RKO (cell line): ENCODE measurements at places on chromosomes 7 and 10.
A peak's percentile ranks its signal among the peaks of the same experiment; 100 is the strongest.

DNA sequence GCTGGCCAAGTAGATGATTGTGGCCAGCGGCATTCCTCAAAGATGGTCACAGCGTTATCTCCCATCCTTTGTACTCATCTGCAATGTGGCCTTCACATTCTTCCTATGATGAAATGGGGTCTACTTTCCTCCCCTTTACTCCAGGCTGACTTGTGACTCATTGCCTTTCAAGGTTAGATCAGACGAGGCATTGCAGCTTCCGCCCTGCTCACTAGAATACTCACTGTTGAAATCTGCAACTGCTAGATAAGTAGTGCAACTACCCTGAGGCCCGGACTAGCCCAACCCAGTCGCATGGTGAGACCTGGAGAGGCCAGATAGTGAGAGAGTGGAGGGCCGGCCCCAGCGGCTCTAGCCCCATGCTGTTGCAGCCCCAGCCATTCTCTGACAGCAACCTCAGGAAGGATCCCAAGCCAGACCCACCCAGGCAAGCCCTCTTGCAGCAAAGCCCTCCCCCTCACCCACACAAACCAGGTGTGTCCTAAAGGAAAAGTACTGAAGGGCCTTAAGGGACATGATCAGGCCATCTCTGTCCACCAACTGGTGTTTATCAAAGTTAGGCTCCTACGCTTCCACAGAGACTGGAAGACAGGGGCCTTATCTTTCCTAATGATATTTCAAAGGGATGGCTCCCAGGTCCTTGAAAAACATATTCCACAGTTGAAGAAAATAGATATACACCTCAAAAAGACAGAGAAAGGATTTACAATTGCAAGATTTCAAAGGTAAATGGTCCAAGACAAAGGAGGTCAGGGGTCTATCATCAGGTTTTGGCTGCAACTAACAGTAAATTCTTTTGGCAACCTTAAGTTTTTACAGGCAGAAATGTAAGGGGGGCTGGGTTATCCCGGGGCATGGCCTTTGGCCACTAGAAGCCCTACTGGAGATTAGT is 107.2 kb upstream of the TRIM24 start:
- no peak for DNase-seq

DNA sequence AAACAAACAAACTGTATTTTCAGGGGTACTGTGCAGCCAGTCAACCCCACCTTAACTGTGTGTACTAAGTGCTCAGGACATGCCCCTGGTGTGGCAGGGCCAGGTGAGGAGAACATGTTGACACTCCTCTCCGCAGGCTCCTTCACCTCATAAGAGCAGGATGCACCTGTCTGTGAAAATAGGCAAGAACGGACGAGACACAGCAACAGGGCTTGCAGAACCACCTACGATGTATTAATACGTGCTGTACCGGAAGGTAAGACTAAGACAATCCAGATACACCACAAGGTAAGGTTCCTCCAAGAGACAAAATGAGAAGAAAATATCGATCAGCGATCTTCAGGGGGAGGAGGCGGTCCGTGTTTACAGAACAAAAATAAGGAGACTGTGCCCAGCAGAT is 65.8 kb upstream of the CAMK2B start:
- DNase-seq: no peak

GRCh38 chr7:149456506-149457421 is 4.1 kb downstream of the ZNF777 start:
- DNase-seq: peak; percentile 46

DNA sequence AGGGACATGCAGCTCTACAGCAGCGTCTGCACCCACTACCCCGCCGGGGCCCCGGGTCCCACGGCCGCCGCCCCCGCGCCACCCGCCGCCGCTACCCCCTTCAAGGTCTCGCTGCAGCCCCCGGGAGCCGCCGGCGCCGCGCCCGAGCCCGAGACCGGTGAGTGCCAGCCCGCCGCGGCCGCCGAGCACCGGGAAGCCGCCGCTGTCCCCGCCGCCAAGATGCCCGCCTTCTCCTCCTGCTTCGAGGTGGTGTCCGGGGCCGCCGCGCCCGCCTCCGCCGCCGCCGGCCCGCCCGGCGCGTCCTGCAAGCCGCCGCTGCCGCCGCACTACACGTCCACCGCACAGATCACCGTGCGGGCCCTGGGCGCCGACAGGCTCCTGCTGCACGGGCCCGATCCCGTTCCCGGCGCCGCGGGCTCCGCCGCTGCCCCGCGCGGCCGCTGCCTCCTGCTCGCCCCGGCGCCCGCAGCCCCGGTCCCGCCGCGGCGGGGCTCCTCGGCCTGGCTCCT is 631 bp downstream of the OTUD1 start:
- peak; percentile 30 for DNase-seq

DNA sequence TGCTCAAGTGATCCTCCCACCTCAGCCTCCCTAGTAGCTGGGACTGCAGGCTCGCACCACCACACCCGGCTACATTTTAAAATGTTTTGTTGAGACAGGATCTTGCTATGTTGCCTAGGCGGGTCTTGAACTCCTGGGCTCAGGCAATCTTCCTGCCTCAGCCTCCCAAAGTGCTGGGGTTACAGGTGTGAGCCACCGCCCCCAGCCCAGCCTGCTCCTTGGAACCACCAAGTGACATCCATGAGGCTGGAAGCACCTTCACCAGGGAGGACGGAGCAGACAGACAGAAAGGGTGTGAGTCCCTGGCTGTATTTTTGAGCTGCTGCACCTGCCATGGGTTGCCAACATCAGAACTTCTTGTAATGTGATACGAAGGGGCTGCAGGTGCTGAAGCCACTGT is 62.3 kb upstream of the UBE3C start:
- no peak for DNase-seq

- no peak for DNase-seq
Measured at GRCh38 chr10:18140957-18141845, 977 bp downstream of the CACNB2 start.

GRCh38 chr7:5711409-5711808 is 70.1 kb downstream of the RNF216 start:
- DNase-seq: no peak

- no peak for DNase-seq
Measured at GRCh38 chr7:132386201-132386681, 190.0 kb downstream of the PLXNA4 start.

- no peak for DNase-seq
Measured at GRCh38 chr10:74292871-74293427, 141.9 kb downstream of the ADK start.

DNA sequence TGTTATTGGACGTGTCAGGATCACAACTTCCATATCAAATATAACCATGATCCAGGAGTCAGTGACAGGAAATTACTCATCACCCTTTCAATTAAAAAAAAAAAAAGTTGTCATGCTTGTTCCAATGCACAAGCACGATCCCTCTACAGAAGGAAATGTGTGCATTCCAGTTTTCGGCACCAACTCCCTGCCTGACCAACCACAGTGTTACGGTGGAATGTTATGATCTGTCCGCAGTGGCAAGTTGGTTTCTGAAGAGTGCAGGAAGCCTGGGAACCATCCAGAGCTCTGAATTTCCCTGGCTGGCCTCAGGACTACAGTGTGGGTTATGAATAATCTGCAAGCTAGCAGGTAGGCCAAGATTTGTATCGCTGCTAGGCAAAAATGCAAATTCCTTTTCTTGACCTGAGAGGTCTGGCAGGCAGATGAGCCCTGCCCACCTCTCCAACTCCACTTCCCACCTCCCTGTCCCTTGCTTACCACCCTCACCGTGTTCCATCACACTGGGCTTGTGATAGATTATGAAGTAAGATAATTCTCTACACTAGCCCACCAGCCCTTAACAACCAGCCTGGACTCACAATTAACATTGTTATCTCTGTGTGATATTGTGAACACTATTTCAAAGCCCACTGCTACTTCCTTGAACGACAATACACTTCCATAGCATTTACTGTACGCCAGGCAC is 20.4 kb downstream of the FRMPD2 start:
- peak; percentile 32 for DNase-seq

DNA sequence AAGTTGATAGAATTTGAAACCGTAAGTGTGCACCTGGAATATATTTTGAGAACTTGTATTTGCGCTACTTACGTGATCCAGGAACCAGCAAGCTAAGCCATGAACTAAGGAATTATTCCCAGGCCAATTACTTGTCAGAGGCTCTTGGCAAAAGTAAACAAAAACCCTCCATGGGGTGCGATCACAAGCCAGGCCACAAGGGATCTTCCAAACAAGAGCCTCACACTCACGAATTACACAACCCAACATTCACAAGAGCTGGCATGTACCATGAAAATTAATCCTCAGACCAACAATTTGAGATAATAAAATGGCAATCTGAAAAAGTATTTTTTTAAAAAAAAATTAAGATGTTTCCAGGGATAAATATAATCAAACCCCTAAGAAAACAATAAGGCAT is 467.0 kb upstream of the AKR1E2 start:
- no peak for DNase-seq

GRCh38 chr7:115914951-115915350 is 115.6 kb downstream of the TFEC start:
- DNase-seq: no peak

- no peak for DNase-seq
Measured at GRCh38 chr7:143234533-143234875, 12.7 kb downstream of the TAS2R40 start.

- peak; percentile 39 for DNase-seq
Measured at GRCh38 chr10:62352356-62352970, 21.7 kb upstream of the ZNF365 start.

GRCh38 chr10:74047871-74048270 is 50.0 kb downstream of the VCL start:
- DNase-seq: no peak

GRCh38 chr7:149317986-149318672 is 56.1 kb downstream of the ZNF783 start:
- DNase-seq: no peak

GRCh38 chr10:14740684-14741247 is 33.9 kb downstream of the FAM107B start:
- no peak for DNase-seq

- no peak for DNase-seq
Measured at GRCh38 chr7:140310337-140311002, 87.9 kb downstream of the SLC37A3 start.

DNA sequence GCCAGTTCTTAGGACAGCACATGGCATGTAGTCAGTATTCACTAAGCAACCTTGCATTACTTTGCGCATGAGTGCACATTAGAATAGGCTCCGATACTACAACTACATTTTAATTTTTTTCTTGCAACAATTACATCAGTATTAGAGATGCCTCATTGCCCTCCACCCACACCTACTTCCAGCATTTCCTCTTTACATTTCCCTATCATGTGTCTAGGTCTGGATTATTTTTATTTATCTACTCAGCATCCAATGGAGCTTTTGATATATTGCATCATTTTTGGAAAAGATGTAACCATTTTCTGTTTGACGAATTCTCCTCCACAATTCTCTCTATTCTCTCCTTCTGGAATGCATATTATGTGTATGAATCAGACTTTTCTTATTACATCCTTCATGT is 258.2 kb upstream of the GLI3 start:
- no peak for DNase-seq

- DNase-seq: no peak
Measured at GRCh38 chr7:117986645-117987269, 113.5 kb upstream of the CTTNBP2 start.

- no peak for DNase-seq
Measured at GRCh38 chr10:21100190-21100589, 203.1 kb upstream of the NEBL start.

DNA sequence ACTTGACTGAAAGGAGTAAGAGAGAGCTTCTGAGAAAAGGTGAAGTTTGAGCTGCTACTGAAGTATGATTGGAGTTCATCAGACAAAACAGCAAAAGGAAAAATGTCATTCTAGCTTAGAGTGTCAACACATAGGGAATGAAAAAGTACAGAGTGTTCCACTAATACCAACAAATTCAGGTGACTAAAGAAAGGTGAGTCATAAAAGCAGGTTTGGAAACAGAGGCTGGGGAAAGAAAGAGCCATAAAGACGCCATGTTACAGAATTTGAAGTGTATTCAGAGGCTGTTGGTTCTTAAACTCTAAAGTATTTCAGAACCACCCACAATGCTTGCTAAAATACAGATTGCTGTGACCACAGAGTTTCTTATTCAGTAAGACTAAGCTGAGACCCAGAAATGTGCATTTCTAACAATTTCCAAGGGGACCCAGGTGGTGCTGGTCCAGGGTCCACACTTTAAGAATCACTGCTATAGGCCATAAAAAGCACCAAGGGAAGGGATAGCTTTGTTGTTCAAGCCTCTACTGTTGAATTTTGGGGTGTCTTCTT is 143.1 kb downstream of the ELAPOR2 start:
- no peak for DNase-seq
